ENCODE measurements at places on chromosomes 7 and 10.

DNA sequence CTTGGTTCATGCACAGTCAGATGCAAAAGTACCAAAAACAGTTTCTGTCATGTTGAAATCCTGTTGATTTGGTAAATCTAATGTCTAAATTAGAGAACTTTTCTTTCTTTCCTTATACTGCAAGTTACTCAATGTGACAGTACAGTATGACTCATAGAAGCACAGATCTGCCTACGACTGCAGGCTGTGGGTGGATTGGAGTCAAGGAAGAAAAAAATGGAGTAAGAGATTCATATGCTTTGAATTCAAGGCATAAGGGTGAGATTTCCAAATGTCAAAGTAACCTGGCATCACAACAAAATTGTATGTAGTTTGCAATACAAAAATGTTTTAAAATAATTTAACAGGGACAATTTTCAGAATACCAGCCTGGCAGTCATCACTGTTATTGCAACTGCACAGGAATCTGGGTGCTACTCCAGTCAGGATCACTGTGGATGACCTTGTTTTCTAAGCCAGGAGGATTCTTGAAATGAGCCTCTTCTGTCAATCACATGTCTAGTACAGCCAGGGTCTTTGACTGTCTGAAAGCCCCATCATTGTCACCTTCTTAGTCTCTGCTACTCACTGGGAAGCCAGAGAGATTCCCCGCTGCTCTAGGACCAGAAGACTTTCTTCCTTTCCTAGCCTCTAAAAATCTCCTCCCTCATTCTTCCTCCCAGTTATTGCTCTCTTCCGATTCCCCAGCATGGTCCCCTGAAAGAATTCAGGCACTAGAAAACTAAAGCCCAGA is 83.6 kb downstream of the CD36 start:
- DNase-seq, result no peak

GRCh38 chr10:73841526-73842285 is 30.3 kb upstream of the NDST2 start:
- no peak for DNase-seq

- no peak for DNase-seq
Measured at GRCh38 chr10:65320236-65321026, 1605.4 kb upstream of the LRRTM3 start.

- no peak for DNase-seq
Measured at GRCh38 chr7:55539380-55539779, 32.9 kb downstream of the VOPP1 start.

DNA sequence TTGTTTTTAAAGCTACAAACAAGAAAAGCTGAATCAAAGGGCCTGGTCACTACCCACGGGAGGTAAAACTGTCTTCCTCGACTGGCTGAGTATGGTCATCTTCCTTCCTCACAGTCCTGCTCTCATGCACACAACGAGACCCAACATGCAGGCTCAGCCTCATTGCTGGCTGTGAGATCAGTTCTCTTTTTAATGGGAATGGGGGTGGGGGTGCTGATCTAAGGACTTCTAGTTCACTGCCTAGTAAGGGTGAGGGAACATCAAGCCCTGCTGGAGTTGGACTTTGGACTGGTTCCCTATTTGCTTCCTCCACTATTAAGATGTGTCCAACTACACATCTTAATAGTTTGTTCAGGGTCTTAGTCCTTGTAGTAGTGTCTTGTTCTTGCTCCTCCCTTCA is 48.2 kb downstream of the ABCB4 start:
- no peak for DNase-seq

GRCh38 chr10:8404721-8405120 is 350.2 kb downstream of the GATA3 start:
- no peak for DNase-seq

GRCh38 chr10:61961278-61961677 is 59.8 kb downstream of the ARID5B start:
- no peak for DNase-seq

DNA sequence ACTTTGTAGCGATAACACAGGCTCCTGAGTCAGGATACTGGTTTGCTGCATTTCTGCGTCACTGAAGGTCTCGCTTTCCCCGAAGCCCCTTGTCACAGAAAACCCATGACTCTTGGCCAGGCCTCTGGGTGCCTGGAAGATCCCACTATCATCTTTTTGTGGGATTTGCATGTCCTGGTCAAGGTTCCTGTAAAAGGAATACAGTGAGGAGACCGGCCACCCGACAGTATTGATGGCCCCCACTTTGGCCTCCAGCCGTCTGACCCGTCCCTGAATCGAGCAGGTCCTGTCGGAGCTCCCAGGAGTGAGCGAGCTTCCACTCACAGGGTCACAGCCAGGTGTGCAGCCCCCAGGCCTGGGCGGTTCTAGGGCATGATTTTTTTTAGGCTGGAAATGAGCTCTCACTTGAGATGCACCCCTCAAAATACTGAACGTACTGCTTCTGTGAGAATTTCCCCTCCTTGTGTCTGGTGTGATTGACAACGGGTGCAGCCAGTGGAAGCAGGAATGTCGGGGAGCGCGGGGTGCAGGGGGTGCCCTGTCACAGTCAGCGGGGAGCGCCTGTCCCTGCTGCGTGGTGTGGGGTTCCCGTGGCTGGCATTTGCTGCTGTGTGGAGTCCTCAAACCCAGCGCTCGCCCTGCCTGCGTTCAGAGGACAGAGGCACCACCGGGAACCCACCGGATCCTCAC is 75.8 kb downstream of the DNAJB6 start:
- DNase-seq, result no peak

DNA sequence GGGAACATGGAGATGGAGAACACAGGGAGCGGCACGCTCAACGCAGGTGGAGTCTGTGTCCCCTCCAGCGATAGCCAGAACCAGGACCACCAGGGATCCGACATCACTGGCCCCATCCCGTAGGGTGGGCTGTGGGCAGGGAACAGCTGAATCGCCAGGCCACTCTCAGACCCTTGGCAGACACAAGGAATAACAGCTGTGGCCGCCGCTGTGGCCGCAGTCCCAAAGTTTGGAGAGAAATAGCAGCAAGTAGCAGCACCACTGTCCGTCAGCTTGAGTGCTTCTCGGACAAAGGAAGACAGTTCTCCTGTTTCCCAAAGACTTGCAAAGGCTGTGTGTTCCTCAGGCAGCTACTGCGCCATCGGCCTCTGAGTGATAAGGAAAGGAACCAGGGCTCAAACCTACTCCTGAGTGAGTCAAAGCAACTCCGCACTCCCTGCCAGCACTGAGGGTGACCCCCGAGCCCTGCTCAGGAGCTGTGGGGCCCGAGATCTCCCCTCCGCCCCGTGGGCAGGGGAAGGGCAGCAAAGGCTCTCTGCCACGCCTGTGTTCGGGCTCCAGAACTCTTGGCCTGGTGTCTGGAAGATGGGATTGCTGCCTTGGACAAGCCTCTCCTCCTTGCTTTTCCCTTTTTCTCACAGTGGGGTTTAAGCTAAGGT is 82.3 kb upstream of the FAM20C start:
- DNase-seq, result no peak

DNA sequence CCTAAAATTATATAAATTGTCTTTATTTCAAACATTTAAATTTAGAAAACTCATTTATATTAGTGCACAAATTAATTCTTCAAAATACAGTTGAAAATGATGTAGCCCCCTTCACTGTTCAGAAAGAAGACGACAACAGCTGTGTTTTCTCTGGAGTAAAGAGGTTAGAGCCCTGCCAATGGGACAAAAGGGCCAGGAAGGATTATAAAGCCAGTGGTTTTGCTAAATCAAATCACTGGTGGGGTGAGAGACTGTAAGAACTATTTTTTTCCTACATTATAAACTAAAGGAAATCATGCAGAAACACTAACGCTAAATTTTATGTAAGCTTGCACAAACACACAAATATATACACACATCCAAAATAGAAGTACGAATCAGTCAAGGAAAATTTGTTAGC is 386.6 kb downstream of the PARD3 start:
- no peak for DNase-seq

- no peak for DNase-seq
Measured at GRCh38 chr10:94735197-94735596, 27.3 kb upstream of the CYP2C19 start.

DNA sequence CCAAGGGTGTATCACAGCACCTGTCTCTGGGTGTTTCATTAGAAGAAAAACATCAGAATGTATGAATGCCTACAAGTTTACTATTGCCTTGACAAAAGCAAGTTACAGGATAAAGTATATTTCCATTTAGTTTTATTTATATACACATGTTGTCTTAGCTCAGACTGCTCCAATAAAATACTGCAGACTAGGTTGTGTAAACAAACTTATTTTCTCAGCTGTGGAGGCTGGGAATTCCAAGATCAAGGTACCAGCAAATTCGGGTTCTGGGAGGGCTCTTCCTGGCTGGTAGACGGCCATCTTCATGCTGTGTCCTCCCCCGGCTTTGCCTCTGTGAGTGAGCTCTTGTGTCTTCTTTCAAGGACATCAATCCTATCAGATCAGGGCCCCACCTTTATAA is 77.1 kb upstream of the UNC5B start:
- DNase-seq, result no peak

- no peak for DNase-seq
Measured at GRCh38 chr10:126243306-126243705, 145.0 kb downstream of the ADAM12 start.

DNA sequence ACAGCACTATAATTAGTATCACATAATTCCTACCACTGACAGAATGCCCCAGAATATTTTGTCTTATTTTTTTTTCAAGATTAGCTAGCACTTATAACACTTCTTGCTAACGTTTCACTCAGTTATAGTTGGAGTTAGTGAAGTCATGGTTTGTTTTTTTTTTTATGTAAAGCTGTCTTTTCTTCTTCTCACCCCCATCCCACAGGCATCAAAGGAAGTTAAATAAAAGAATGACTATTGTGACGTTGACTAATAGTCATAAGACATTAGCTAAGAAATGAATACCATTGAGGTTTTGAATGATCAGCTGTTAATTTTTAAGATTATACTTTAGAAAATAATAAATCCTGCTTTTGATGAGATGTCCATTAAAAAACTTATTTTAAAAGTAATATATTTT is 498.3 kb downstream of the GFRA1 start:
- no peak for DNase-seq

DNA sequence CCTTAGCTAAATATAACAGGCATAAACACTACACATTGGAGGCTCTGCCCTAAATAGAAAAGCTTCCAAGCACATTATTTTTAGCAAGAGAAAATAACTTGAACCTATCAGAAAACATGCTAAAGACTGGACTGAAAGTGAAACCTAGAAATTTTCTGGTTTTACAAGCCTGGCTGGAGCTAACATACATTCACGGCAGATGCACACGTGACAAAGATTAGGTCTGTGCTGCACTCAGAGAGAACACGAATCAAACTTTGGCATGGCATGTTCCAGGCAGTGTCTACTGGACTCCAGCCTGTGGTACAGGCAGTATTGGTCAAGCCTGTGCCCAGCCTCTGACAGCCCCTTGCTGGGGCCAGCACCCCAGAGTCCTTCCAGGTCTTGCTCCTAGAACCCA is 94.1 kb upstream of the PCBD1 start:
- no peak for DNase-seq

GRCh38 chr7:123635551-123636359 is 19.9 kb upstream of the LMOD2 start:
- no peak for DNase-seq

DNA sequence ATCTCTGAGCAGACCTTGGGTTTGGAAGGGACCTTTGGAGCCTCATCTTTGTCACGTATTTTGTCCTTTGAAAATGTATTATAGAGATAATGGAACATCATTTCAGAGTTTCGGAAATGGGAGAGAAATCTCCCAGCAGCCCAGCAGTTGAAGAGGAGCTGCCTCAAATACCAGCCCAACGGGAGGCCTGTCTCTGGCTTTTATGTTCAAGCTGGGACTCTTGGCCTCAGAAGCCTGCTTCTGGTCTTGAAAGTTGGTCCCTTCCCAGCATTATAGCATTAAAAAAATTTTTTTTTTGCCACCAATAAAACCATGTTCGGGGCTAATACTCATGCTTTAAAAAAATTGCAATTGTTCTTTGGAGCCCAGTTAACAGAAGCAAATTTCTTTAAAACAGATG is 73.4 kb upstream of the CTBP2 start:
- no peak for DNase-seq

- no peak for DNase-seq
Measured at GRCh38 chr7:22723181-22723601, 3.8 kb upstream of the IL6 start.

DNA sequence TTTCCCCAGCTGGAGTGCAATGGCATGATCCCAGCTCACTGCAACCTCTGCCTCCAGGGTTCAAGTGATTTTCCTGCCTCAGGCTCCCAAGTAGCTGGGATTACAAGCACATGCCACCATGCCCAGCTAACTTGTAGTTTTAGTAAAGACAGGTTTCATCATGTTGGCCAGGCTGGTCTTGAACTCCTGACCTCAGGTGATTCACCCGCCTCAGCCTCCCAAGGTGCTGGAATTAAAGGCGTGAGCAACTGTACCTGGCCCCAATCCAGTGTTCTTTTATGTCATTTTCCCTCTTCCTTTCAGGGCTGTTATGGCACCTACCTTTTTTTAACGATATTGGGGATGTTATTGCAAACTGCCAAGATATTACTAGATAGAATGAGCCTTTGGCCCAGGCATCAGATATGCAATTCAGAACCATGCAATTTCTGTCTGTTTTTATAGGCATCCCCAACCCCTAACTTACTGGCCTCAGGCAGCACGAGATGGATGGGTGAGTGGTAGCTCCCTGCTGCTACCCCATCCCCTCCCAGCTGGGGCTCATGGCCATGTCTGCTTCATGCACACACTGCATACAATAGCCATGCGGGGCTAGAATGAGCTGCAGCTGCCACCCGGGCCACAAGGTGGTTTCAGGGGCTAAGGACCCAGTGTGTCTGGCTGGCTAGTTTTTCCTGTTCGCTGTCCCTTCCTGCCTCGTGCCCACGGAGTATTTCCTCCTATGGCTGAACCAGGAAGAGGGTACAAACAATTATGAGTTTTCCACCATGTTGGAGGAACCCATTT is 1080.1 kb upstream of the SORCS1 start:
- DNase-seq, result no peak

GRCh38 chr10:44902941-44903545 is 8.1 kb upstream of the TMEM72 start:
- no peak for DNase-seq

- DNase-seq, result no peak
Measured at GRCh38 chr10:2471811-2472210, 595.5 kb upstream of the PFKP start.

GRCh38 chr7:37369906-37370305 is 78.8 kb downstream of the ELMO1 start:
- no peak for DNase-seq

DNA sequence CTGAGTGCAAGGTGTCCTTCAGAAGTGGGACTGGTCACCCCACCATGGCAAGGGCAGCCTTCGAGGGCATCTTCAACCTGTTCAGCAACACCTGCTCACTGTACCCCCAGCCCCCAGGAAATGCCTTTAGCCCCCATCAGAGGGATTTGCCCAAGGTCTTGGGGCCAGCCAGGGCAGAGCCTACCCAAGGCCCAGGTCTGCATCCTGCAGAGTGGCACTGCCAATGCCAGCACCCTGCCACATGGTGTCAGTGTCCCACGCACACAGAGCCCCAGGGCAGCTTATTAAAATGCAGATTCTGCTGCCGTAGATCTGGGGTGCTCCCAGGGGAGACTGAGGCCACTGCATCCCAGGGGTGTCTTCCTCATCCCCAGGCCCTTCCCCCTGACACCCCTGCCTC is 106.2 kb upstream of the KCTD7 start:
- no peak for DNase-seq

Data from stimulated activated CD4-positive, alpha-beta T cell treated with anti-CD3 and anti-CD28 coated beads, TNF-alpha, amount 100 ng/mL, for 1 hour (primary cell).